Ureter (tissue), 1 donor: ENCODE measurements at places on chromosomes 12 and 14. TPM values are rescaled to one million over a fixed set of nuclear protein-coding genes. Genes with fewer than 3 reads are reported as not detected.

- no peak for DNase-seq
Measured at GRCh38 chr14:68235011-68235410, 415.4 kb downstream of the RAD51B start.

Gene LHX5
- not detected for total RNA-seq

- no peak for DNase-seq
Measured at GRCh38 chr12:22993609-22994315, 368.8 kb downstream of the ETNK1 start.

Gene DGLUCY
- total RNA-seq, result 141 TPM

GRCh38 chr14:32009221-32009975, 67.7 kb upstream of the ARHGAP5 start:
- DNase-seq, result no peak

DNA sequence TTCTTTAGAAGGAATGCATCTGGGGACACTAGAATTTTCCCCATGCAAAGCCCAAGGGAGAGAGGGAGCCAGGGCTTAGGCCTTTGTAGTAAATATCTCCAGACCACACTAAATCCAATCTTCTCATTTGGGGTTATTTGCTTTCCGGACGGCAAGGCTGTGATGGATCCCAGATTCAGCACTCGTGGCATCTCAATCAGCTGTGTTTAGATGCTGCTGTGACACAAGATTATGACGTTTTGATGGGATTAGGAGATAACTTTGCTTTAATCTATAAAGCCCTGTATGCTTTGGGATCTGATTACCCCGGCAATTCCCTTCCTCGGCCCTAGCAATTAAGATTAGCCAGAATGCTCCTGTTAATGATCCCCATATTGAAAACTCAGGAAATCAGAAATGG, 686.7 kb upstream of the TBX3 start:
- no peak for DNase-seq

DNA sequence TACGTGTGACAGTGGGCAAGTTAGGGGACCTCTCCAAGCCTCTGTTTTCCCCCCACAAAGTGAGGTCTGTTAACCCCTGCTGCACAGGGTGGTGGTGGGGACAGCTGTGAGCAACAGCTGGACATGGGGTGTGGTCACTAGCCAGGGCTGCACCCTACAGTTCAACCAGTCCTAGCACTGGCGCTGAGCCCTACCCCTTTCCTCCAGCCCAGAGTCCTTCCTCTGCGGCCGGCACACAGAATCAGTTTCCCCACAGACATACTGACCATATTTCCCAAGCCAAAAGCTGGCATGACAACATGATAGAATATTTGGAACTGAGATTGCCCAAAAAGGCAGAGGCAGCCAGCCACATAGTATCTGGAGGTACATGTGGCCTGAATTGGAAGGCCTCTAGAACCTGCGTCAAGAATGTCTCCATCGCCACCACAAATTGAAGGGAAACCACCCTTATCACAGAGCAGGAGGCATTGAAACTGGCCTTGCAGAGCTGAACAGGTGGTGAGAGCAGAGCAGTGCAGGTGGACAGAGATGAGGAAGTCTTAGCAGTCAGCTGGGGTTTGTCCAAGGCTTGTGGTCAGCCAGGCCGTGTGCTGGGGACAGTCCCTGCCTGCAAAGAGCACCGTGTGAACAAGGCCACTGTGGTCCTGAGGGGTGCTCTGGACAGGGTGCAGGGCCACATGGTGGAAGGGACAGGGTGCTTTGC, 21.2 kb downstream of the DEGS2 start:
- no peak for DNase-seq

DNA sequence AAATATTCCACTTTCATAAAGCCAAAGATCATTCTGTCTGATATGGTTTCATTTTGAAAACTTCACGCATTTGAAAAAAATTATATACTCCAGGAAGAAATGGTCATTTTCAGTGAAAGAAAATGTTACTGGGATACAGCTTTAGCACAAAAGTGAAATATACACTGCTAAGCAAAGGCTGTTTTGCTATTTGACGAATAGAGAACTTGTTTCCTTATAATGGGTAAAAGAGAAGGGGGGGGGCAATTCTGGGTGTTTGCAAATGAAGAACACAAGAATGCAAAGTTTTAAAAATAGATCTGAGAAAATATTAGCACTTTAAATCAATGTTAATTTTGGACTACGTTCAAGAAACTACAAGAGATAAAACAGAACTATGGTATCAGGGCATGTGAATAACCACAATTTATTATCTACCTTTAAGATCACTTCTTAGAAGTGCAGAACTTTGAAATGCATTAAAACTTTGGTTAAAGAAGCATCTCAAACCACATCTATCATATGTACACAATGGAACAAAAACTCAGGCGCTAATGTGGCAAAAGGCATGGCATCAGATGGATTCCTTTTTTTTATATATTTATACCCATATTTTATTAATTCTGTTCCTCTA, 51.1 kb downstream of the EFCAB11 start:
- DNase-seq, result no peak

Gene ANO6
- total RNA-seq, result 80.9 TPM

DNA sequence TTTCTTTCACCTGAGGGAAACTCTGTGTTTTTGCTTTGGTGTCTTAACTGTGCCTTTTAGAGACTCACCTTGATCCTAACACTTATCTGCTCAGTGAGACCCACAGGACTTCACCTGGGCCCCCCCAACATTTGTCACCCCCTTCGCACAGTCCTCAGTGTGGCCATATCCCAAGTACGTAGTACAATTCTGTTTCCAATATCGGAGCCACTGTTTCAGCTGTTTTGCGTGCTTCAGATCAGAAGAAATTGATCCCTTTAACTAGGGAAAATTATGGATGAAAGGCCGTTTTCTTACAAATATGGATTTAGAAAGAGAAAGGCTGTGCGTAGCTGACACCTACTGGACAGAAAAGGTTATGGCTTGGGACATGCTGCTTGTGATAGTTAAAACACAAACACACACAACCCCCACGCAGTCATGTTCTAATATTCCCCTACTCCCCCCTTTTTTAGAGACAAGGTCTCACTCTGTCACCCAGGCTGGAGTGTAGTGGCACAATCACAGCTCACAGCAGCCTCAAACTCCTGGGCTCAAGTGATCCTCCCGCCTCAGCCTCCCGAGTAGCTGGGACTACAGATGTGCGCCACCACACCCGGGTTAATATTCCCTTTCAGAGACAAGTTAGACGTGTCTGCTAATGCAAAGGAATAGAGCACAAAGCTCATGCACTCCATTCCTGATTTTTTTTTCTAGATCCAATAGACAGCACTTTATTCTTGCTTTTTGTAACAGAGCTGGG, 3.6 kb upstream of the SLC7A8 start:
- DNase-seq, result peak; percentile 58

Gene IAPP
- not detected for total RNA-seq

GRCh38 chr14:90583427-90583826, 186.6 kb downstream of the CALM1 start:
- DNase-seq, result no peak
